ENCODE measurements at places on chromosomes 7 and 10.
A peak's percentile ranks its signal among the peaks of the same experiment; 100 is the strongest.

DNA sequence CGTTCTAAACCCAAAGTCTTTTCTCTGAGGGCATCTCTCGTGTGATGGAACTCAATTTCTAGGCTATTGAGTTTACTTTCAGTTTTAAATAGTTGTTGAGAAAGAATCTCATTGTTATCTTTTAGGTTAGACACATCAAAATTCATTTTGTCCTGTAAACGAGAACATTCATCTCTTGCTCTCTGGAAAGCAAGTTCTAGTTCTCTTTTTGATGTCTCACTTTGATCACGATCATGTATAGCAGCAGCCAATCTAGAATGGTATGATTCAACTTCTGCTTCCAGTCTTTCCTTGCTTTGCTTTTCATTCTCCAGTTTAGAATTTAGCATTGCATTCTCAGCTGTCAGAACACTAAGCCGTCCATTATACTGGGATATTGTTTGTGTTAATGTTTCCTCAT lies 65.1 kb downstream of the ANKRD26 start:
- no peak for DNase-seq

GRCh38 chr7:71486856-71487628 lies 355.1 kb downstream of the GALNT17 start:
- no peak for DNase-seq

GRCh38 chr10:8588135-8588534 lies 533.6 kb downstream of the GATA3 start:
- no peak for DNase-seq

DNA sequence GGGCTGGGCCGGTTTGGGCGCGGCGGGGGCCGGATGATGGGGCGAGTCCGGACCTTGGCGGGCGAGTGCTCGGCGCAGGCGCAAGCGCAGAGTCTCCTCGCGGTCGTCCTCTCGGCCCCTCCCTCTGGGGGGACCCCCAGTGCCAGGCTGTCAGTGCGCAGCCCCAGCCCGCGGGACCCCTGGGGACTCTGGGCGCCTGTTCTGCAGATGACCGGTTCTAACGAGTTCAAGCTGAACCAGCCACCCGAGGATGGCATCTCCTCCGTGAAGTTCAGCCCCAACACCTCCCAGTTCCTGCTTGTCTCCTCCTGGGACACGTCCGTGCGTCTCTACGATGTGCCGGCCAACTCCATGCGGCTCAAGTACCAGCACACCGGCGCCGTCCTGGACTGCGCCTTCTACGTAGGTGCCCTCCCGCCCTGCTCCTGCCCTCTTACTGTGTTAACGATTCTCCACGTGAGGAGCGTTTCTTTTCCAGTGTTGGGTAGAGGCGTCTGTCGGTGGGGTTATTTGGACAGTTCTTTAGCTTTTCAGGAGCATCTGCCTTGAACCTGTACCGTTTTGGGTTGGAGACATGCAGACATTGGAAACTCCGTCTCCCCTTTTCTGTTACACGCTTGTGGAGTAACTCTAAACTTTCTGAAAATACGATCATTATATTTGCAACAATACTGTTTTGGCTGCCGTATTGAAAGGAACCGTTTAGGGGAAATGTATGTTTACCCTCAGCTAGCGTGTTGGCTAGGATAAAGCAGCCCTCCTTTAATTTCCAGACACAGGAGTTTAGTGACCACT lies 706 bp downstream of the BUB3 start:
- no peak for DNase-seq

- DNase-seq: no peak
Measured at GRCh38 chr7:47584536-47584895, 2.6 kb upstream of the TNS3 start.

DNA sequence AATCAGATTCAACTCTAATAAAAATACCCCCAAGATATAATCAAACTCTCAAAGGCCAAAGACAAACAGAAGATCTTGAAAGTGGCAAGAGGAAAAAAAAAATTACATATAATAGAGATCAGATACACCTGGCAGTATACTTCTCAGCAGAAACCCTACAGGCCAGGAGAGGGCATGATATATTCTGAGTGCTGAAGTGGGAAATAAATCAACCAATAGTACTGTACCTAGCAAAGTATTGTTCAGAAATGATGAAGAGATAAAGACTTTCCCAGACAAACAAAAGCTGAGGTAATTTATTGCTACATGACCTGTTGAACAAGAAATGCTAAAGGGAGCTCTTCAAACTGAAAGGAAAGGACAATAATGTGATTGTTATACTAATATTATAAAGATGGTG lies 291.9 kb downstream of the SH2D4B start:
- no peak for DNase-seq

DNA sequence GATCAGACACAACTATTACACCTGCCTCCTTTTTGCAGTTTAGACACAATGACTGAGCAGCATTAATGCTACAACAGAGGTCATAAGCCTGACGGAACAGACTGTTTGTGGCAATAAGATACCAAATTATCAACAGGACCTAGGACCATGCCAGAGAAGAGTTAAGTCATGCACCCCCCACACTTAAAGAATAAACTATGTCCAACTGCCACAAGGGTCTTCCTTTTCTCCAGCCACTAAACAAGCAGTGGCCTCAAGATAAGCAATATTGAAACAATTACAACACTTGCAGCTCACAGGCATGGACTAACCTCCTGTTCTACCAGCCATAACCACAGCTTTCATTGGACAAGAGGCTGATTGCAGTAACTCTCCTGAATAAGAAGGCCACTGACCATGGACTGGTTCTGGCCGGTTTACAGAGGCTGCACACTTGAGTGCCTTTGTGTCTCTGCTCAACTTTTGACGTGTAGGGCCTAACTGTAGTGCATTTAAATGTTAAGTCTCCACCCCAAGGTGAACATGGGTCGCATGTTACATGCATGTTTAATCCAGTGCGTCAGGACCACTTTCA lies 104.4 kb downstream of the STRA8 start:
- DNase-seq: no peak

DNA sequence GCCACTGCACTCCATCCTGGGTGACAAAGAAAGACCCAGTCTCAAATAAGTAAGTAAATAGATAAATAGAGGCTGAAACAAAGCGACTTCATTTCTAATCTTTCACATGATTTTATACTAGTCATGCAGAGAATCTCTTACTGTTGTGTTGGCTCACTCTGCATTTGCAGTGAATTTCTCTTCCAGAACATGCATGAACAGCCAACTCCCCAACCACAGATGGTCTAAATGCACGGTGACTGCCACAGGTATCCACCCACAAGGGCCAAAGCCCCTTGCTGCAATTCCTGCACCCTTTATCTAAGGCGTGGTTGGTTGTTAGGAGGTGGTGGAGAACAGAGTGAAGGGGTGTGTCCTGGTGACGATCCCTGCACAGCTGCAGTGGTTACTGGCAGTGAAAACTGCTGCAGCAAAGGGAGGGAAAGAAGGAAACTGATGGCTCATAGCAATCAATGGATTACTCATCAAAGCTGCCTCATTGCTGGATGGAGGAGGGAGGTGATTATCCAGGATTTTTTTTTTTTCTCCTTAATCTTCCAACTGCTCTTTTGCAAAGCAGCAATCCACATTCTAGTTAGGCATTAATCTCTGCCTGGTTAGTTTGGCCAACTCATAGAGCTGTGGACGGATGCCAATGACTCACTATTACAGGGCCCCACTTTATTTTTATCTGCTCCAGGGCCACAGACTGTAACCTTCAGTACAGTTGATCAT lies 50.6 kb downstream of the PRTFDC1 start:
- DNase-seq: peak; percentile 48

DNA sequence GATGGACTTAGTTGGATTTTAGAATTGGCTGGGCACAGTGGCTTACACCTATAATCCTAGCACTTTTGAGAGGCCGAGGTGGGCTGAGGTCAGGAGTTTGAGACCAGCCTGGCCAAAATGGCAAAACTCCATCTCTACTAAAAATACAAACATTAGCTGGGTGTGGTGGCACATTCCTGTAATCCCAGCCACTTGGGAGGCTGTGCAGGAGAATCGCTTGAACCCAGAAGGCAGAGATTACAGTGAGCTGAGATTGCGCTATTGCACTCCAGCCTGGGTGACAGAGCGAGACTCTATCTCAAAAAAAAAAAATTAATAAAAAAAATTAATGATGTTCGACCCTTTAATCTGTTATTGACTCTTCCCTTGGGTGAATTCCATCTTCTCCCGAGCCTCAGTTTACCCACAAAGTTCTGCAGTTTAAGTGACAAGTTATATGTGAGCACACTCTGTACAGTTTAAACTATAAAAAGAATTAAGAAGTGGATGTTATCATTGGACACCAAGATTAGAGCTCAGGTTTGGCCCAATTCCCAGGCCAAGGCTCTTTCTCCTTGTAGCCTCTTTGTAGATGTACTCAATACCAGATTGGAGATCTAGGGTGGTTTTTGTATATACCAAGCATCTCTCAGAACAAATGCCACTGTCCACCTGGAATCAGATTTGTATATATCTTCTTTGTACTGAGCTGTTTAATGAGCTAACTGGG lies 15.0 kb downstream of the KAT6B start:
- DNase-seq: no peak

- DNase-seq: no peak
Measured at GRCh38 chr10:109780997-109781396, 142.3 kb downstream of the XPNPEP1 start.
